ENCODE measurements at places on chromosomes 16 and 17.

DNA sequence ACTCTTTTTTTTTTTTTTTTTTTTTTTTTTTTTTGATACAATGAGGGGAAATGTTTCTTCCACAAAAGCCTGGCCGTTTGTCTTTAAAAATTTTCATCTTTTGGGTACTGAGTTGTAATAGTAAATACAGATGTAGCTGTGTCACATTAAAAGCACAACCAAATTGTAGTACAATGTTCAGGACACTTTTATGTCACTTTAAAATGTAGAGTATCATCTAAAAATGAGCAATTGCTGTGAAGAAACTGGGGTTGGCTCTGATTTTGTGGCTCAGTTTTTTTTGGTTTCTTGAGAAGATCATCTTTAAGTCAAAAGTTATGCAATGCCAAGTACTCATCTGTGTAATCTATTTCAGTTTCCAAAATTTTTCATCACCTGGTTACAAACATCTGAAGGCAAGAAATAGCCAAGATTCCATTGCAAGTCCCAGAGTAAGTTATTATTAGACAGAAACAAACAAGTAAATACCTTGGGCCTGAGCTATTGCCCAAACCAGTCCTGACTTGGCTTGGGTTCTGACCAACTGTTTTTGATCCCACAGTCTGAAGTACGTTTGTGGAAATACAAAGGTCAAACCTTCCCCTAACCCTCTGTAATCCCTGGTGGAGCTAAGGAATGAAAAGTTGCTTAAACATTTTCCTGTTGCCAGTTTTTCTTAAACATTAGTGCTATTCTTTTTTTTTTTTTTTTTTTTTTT lies 717.2 kb downstream of the WWOX start:
- peak; percentile 38 for DNase-seq

DNA sequence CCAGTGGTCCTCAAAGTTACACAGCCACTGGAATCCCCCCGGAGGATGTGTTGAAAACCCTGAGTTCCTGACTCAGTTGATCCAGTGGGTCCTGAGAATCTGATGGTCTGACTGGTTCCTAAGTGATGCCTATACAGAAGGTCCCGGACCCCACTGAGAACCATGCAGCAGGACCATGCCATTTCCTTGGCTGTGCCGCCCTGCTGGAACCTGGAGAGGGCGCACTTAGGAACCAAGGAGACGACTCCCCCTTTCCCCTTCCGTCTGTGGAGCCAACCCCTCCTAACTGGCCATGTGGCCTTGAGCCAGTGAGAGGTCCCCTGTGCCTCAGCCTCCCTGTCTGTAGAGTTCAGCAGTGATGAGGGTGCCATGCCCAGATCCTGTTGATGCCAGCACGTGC lies 22.0 kb downstream of the C16orf74 start:
- no peak for DNase-seq

DNA sequence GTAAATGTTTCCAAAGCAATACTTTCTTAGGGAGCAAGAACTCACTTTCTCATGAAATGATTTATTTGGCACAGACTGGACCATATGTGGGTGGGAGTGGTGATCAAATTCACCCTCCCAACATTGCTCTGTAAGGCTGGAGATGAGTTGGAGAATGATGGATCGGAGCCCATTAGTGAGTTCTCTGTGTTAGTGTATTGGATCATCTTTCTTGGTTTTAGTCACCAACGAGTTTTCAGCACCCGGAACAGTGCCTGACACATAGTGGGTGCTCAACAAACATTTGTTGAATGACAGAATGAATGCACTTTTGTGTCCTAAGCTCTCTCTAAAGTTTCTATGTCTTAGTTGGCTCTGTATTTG lies 104.5 kb upstream of the FAM20A start:
- DNase-seq: no peak

DNA sequence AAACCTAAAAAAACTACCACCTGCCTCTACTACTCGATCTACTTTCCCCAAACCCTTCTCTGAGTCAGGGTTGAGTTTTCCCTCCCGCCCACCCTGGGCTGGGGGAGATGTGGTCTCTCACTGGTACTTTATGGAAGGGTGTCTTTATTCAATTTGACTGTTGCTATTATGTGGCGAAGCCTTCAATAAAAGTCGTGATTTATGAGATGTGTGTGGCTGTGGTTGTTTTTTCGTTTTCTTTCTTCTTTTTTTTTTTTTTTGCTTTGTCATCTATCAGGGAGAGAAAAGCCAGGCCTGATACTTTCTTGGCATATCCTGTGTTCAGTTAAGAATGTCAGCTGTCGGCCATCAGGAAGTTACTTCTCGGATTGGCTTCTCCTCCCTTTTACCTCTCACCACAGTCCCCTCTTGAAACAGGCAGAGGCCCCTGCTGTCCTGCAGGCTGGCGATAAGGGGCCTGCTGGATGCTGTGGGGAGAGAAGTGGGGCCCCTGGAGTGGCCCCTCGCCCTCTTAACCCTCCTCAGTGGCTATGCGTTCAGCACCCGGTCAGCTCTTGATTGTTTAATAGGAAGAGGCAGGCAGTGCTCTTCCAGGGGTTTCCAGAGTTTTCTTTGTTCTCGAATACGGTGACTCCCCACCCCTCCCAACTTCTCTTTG lies 123.0 kb downstream of the MSI2 start:
- DNase-seq: no peak

- DNase-seq: no peak
These were observed 4.4 kb downstream of the TRAP1 start for GRCh38 chr16:3712861-3713372.

- no peak for DNase-seq
These were observed 100.4 kb upstream of the GSE1 start for GRCh38 chr16:85512808-85513115.

- DNase-seq: no peak
These were observed 403.4 kb downstream of the GRIN2A start for GRCh38 chr16:9778849-9779248.

DNA sequence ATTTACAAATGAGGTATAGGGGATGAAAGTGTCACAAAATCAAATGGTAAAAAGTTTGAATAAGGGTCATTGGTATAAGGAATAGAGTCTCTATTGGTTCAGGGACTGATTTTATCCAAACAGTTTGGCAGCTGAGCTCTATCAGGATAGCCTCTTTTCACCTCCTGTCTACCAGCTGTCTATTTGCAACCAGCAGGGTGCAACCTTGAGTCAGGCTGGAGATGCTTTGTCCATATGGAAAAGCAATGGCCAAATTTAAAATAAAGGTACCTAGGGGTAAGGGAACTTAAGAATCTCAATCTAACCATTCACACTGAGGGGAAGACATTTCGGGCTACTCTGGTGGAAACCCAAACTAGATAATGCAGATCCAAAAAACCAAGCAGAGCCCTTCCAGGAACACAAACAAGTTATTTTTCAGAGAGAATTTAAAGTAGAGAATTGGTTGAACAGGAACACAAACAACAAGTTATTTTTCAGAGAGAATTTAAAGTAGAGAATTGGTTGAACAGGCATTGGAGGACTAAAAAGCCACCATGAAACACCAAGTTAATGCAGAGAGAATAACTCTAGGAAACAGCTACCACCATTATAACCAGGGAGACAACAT lies 12.6 kb upstream of the CA10 start:
- no peak for DNase-seq

DNA sequence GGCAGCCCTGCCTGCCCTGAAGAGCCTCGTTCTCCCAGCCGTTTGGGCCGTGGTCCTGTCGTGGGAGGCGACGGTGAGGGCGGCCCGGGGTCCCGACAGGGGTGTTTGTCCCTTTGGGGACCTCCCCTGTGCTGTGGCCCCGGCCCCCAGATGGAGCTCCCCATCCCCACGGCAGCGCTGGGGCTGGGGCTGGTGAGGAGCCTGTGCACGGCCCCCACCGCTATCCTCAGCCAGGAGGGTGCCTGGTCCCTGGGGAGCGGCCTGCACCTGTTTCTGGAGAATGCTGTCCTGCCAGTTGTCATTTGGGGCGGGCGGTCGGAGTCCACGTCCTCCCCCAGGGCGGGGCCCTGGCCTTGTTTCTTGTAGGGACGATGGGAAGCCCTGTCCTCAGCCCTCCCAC lies 6.6 kb downstream of the CAPN15 start:
- no peak for DNase-seq

DNA sequence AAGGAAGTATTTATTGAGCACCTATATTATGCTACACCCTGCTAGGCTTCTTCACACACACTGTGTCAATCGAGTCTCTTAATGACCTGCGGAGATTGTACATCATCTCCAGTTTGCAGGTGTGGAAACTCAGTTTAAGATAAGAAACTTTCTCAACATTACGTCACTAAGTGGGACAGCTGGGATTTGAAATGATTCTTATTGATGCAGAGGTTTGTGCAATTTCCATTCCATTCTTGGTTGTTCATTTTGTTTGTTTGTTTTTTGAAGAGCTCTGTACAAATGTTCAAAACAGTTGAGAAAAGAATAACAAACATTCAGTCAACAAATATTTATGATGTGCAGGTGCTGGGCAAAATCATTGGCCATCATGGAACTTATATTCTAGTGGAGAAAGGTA lies 84.8 kb downstream of the MAP2K6 start:
- no peak for DNase-seq

DNA sequence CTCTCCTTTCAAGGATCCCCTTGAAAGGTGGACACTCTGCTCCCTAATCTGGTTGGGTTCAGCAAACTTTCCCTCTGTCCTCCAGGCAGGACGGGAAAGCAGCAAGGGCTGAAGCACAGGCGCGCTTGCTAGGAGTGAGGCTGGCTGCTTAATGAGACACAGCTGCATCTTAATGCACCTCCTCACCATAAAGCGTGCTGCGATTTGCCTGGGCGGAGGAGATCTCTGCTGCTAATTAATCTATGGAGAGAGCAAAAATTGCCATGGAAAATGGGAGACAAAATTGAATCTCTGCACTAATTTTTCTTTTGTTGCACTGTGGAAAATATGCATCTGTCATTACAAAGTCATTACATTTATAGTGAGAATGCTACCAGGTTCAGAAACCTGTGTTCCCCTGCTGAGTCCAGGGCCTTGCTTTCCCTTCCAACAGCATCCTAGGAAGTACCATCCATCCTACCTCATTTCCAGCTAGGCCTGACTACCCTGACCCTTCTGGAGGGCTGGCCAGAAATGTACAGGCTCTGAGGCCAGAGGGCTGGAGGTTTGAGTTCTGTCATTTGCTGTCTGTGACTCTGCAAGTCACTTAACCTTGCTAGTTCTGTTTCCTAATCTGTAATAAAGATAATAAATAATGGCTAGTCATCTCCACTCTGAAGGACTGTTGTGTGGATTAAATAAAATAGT lies 43.5 kb upstream of the BCAR1 start:
- DNase-seq: no peak

GRCh38 chr16:50151756-50152155 lies 1.4 kb upstream of the TENT4B start:
- no peak for DNase-seq

GRCh38 chr16:80079072-80079471 lies 461.7 kb upstream of the DYNLRB2 start:
- no peak for DNase-seq

- DNase-seq: peak; percentile 37
These were observed 1.6 kb downstream of the OSGIN1 start for GRCh38 chr16:83954577-83955016.
